ENCODE measurements at places on chromosomes 1 and 21.

DNA sequence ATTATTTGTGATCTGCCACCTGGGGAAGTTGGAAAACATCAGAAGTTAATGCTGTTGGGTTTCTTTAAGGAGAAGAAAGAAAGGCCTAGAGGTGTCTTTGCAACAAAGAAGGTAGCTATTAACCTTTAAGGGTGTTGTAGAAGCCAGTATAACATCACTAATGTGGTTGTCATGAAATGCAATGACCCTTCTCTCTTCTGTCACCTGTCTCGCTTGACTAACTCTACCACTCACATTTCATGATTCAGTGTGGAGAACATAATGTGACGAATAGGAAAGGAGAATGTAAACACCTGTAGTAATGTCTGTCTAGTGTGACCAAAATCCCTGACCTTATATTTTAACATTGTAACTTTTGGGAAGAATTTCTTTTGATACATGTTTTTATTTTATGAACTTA, 211.7 kb upstream of the UBE2U start:
- DNase-seq: no peak

- DNase-seq: no peak
Observed at GRCh38 chr1:4768553-4768952, 114.1 kb downstream of the AJAP1 start.

DNA sequence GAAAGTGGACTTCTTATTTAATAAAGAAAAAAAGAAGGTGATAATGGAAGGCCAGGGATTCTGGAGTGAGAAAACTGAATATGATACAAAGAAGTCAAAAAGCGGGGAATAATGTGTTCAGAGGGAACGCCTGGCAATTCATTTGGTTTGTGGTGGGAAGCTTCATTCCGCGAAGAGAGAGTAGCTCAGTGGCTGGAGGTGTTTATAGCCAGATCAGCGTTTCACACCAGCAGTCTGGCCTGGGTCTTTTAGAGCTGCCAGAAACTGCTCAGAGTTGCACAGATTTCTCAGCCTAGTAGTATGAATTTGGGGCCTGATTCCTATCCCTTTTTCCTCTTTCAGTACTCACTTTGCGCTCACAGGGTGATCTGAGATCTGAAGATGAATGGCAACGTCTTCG, 67.8 kb upstream of the IPO9 start:
- DNase-seq: no peak

DNA sequence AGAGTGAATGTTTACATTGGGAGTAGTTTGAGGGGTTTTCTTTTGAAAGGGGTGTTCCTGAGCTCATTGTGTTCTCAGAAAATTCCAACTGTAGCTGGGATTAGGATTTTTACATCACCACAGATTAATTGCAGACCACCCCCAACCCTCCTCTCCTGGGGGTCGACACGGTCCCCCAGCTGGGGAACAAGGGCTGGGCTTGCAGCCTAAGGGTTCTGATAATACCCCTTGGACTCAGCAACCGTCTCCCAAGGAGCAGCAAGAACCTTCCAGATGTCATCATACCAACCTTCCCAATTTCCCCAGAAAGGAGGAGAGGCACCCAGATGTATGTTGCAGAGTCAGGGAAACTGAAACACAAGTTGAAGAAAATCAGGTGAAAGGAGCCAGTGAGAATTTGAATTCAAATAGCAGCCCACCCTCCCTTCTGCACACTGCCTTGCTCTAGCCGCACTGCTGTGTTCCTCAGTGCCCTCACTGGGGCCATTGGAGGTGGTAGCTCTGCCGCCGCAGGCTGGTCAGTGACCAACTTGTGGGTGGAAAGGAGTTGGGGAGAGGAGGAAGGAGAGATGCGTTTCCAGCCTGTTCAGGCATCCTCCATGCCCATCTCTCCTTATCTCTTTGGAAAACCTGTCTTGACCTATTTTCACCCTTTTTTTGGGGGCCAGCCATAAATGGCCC, 14.7 kb upstream of the IGFN1 start:
- no peak for DNase-seq

- no peak for DNase-seq
Observed at GRCh38 chr1:27116232-27116631, 38.7 kb downstream of the SLC9A1 start.

- no peak for DNase-seq
Observed at GRCh38 chr1:193211539-193211938, 25.1 kb upstream of the B3GALT2 start.
